ENCODE measurements at places on chromosomes 1 and 21. TPM values are rescaled to one million over a fixed set of nuclear protein-coding genes. Genes with fewer than 3 reads are reported as not detected.

GRCh38 chr1:75170981-75171380 is 36.8 kb downstream of the LHX8 start:
- no peak for DNase-seq

DNA sequence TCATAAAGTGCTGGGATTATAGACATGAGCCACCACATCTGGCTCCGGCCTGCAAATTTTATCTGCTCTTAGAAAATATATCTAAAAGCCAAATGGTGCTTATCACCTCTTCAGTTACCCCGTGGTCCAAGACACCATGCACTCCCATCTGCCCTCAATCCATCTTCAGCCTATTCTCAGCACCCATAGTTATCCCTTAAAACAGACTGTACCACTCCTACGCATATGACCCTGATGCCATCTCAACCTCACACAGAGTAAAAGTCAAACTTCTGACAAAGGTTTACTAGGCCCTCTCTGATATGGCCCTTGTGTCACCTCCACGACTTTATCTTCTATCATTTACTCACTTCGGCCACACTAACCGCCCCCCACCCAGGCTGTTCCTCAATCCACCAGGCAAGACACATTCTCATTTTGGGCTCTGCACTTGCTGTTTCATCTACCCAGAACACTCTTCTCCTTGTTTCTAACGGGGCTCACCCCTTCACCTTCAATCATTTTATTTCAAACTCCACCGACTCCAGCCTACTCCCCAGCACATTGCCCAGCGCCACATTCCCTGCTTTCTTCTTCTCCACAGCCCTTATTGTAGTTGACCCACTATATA is 33.0 kb downstream of the USP48 start:
- no peak for DNase-seq

- DNase-seq = no peak
These were observed 238.6 kb downstream of the FOXD2 start for GRCh38 chr1:47676311-47677054.

The KCNH1 gene
- total RNA-seq = 18.7 TPM

DNA sequence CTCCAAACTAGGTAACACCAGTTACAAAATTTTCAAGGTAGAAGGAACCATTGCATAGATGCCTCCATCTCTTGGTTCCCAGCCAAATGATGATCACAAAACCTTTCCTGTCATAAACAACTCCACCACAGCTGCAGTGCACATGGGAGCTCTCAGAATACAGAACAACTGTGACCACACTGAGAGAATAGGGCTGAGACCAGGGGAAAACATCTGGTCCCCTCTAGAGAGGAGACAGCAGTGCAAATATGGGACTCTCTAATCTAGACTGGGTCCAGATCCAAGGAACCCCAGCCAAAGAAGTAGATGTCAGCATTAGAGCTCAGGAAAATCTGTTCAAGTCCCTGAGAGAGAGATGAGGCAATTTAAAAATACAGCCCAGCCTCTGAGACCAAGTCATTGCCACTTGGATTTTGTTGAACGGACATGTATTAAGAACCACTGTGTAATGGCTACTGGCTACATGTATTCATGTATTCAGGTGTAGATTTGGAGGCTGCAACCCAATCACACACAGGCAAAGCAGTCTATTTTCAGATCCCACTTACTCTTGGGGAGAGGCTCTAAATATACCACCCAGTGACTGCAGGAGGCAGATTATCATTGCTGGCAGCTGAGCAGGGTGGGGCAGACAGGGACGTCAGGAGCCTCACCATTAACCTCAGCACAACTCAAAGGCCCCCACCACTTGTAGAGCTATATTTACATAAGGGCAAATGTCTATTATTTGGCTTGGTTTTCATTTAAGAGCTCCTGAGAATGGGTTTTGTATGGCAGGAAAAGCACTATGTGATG is 7.6 kb upstream of the RXRG start:
- DNase-seq = no peak

- DNase-seq = no peak
These were observed 278.5 kb upstream of the C1orf174 start for GRCh38 chr1:4178501-4179113.

The RGS13 gene
- not detected for total RNA-seq

- DNase-seq = no peak
These were observed 47.3 kb downstream of the INKA2 start for GRCh38 chr1:111691886-111692285.

The SLC6A17 gene
- 3.6 TPM for total RNA-seq

DNA sequence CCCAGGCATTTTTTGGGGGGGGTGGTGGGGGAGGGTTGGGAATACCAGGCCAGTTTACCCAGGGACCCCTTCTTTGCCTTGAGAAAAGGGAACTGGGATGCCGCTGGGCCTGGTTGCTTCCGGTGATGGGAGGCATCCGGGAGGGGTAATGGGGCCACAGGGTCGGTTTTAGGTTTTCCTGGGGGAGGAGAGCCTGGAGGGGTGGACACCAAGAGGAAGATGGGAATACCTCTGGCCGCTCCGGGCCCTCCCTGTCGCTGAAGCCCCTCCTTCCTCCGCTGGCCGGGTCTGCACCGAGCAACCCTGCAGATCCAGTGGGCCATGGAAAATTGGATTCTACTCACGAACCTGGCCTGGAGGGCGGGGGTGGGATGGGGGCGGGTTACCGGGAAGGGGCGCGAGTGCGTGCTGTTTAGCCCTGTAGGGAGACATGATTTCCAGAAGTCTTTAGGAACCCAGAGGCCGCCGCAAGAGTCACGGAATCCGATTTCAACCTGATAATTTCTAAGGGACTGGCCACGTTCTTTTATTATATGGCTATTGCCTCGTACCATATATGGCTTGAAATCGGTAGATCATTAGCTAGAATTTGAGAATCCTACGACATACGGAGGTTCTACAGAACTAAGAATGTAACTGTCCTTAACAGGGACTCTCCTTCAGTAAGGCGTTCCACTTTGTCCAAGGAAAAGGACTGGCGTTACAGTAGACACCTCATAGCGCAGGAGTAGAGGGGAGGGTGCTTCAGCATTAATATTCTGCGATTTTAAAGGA is 749 bp downstream of the AKIRIN1 start:
- DNase-seq = peak; percentile 16

DNA sequence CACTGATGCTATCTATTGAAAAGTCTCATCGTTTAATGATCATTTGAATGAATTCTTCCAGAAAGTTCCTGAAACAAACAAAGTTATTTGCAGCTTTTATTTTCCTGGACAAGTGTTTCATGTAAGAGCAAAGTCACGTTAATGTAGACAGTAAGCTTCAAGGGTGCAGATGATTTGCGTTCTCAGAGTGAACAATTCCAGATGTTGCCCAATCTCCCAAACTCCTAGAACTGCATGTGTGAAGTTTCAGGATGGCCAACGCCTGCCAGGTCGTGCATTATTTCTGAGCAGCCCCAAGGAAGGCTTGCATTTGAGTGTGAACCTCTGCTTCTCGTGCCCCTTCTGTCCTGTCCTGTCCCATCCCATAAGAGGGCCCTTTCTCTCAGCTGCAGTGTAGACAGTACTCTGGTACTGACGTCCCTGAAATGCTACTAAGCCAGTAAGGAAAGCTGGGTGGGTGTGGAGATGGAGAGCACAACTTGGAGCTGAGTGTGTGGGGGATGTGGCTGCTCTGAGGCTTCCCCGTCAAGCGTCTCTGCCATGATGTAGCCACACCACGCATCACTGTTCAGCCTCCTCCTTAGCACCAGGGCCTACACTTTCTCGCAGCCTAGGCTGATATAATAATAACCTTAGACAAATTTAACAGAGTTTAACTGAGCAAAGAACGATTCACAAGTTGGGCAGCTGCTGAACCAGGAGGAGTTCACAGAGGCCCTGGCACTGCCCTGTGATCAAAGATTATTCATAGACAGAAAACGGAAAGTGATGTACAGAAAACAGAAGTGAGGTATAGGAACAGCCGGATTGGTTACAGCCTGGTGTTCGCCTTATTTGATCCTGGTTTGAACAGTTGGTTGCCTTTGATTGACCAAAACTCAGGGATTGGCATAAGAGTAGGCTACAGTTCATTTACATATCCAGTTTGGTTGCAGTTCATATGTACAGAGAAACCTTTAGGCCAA is 50.4 kb downstream of the RHOU start:
- DNase-seq = no peak

The HPDL gene
- 0.70 TPM for total RNA-seq

DNA sequence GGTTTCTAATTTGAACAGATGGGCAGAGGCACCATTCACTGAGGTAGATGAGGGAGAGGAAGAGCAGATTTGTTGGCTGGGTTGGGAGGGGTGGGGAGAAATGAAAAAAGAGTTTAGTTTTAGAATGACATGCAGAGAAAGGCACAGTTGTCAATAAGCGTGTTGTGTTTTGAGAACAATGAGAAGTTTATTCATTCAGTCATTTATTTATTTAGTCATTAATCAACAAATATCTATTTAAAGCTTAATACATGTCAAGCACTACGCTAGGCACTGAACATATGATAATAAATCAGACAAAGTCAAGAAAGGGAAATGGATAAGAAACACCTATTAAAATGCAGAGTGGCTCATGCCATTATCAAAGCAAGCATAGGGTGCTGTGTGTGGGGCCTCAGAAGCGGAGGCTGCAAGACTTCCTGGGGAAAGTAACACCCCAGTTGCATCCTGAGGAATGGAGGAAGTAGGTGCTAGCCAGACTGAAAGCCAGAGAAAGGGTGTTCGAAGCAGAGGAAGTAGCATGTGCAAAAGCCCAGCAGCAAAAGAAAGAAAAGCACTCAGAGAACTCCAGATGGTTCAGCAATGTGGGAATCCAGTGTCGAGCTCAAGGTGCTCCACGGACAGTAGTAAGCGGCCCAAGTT is 114.1 kb downstream of the RNF220 start:
- DNase-seq = no peak

- DNase-seq = no peak
These were observed 62.8 kb downstream of the CNST start for GRCh38 chr1:246629030-246629429.

DNA sequence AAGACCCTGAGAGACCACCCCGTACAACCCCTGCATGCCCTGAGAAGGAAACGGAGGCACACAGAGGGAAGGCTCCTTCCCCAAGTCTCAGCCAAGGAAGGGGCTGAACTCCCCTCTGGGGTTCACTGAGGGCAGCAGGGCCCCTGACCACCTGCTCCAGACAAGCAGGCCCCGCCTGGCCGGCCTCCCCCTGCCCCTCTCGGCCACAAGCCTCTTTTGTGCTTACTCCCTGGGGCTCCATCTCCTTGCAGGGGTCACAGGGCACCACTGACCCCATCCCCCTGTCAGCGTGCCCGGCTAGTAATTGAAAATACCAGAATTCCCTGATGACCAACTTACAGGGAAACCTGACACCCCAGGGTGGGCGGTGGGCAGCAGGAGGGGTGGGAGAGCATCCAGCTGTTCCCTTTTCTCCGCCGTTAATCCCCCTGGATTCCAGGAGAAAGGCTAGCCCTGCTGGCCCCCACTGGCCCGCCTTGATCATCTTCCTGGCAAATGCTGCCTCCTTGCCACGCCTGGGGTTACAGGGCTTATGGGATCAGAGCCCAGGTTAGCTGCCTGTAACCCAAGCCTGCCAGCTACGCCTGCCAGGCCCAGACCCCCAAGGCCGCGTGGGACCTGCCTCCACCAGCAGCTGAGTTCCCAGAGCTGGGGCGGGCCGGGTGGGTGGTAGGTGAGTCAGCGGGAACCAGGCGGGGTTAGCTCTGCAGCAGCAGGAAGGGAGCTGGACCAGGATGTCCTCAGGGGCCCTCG is 96.1 kb downstream of the LACTBL1 start:
- peak; percentile 74 for DNase-seq

The PGLYRP3 gene
- total RNA-seq = not detected

DNA sequence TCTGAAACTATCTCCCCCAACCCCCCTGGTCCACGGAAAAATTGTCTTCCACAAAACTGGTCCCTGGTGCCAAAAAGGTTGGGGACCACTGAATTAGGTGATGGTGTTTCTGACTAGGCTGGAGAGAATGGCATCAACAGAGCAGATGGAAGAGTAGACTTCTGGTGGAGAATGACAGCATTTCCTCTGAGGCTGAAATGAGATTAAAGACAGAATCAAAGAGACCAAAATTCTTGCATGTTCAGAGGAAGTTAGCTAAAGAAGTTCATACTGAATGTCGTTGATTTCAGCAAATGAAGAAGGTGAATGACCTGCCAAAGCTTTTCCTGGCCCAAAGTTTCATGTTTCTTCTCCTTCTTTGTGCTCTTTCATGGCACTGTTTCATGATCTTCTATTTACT is 188.2 kb upstream of the RUNX1 start:
- no peak for DNase-seq

The FCRL4 gene
- 0.48 TPM for total RNA-seq

The SLAMF7 gene
- total RNA-seq = 0.32 TPM

- peak; percentile 58 for DNase-seq
These were observed 181.0 kb downstream of the PTPRU start for GRCh38 chr1:29417147-29417858.

- DNase-seq = no peak
These were observed 187.5 kb downstream of the TPR start for GRCh38 chr1:186187601-186188000.

The TAS1R3 gene
- 0.50 TPM for total RNA-seq

DNA sequence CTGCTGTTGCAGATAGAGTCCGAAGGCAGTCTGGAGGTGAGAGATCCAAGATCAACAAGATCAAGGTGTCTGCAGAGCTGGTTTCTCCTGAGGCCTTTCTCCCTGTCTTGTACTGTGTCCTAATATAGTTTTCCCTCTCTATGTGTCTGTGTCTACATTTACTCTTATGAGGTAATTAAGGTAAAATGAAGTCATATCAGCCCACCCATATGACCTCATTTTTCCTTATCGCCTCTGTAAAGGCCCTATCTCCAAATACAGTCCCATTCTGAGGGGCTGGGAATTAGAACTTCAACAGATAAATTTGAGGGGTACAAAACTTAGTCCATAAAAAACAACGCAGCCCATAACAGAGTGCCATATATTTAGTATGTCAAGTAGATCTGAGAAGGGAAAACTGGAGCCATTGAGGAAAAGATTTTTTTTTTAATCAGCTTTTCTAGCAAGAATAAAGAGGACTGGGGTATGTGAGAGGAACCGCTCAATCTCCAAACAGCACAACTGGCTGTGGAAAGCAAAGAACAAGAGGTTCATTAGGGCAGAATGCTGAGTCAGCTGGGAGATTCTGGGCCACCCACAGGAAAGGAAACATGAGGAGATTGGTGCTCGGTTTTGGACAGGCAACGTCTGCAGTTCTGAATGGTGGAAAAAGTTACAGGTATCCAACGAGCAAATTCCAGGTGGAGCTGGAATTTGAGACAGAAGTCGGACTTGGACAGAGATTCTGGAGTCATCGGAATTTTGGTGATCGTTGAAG is 65.7 kb downstream of the MAP3K21 start:
- DNase-seq = no peak

GRCh38 chr1:107342316-107342715 is 201.5 kb downstream of the NTNG1 start:
- DNase-seq = no peak
